ENCODE measurements at places on chromosomes 4 and X.

DNA sequence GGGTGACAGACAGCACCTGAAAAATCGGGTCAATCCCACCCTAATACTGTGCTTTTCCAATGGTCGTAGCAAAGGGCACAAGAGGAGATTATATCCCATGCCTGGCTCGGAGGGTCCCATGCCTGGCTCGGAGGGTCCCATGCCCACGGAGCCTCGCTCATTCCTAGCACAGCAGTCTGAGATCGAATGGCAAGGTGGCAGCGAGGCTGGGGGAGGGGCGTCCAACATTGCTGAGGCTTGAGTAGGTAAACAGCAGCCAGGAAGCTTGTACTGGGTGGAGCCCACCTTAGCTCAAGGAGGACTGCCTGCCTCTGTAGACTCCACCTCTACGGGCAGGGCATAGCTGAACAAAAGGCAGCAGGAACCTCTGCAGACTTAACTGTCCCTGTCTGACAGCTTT lies 365.1 kb downstream of the STPG2 start:
- no peak for DNase-seq

GRCh38 chr4:7777871-7778509 lies 161.7 kb downstream of the AFAP1 start:
- no peak for DNase-seq

DNA sequence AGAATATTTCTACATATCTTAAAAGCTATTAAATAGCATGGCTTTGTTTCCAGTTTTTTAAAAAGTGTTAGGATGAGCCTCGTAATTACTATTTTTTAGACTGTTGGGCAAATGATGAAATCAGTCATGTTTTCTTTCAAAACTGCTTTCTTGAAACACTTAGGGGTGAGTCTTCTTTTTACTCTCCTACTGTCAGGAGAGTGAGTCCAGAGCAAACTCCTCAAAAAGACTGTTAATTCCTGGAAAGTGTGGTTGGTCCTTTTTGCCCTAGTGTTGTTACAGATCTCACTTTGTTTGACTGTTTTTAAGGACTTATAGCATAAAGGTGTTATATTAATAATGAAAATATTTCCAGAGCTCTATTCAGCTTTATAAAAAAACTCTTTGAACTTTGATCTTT lies 6.3 kb downstream of the GSTCD start:
- DNase-seq = no peak

- DNase-seq = no peak
These were observed 250.9 kb downstream of the TENM3 start for GRCh38 chr4:182494103-182494502.

- no peak for DNase-seq
These were observed 40.2 kb upstream of the NHSL2 start for GRCh38 chrX:71870208-71871098.

DNA sequence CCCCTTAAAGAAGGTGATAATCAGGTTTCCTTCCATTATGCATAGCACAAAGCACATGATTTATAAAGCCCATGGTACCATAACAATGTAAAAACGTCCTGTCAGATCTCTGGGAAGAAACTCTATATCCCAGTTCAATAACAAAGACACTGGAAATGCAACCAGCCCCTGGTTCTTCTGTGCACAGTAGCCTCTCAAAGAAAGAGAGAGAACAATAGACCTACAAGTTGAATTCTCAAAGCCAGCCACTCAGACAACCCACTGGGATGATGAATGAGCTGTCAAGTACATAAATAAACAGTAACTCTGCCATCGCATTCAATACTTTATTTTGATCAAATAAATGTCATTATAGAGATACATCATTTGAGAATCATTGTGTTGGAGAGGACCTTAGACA lies 400.1 kb upstream of the CPEB2 start:
- no peak for DNase-seq

GRCh38 chr4:41712425-41712824 lies 36.1 kb downstream of the PHOX2B start:
- no peak for DNase-seq

GRCh38 chr4:91502365-91502764 lies 801.4 kb upstream of the GRID2 start:
- DNase-seq = no peak

Data from activated naive CD8-positive, alpha-beta T cell treated with anti-CD3 and anti-CD28 coated beads, Interleukin-2, amount 50 U/mL, for 16 hours (primary cell).